ENCODE measurements at places on chromosomes 2 and 18.

DNA sequence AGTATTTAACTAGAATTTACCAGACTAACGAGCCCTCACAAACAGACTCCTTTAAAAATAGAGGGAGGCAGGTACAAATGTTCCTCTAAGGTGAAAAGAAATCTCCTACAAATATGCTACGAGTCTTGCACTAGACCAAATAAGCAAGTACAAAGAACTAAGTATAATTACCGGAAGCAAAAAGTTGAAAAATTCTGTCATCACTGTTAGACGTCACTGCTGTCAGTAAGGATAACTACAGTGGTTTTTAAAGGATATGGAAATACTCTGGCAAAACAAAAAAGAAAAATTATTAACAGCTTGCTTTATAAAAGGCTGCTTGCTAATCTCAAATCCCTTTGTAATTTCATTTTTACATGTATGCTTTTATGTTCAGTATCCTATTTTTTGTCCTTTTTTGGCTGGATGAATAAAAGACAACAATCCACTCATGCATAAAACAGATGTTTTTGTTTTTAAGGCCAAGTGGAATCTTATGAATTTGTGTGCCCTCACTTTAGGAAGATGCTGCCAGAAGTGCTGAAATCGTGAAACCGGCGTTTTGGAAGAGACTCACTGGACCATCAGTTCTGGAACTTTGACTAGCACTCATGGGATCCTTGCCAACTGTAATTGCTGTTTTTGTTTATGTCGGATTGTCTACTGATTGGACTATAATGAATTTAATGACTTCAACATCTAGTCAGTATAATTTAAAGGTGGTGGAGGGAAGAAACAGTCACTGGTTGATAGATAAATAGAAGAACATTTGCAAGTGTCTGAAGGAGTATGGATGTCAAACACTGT lies 6.7 kb downstream of the ZNF521 start:
- no peak for DNase-seq

- DNase-seq = peak; percentile 12
Measured at GRCh38 chr18:72940986-72941385, 73.2 kb upstream of the NETO1 start.

GRCh38 chr2:82968358-82968757 lies 1490.7 kb downstream of the SUCLG1 start:
- no peak for DNase-seq

DNA sequence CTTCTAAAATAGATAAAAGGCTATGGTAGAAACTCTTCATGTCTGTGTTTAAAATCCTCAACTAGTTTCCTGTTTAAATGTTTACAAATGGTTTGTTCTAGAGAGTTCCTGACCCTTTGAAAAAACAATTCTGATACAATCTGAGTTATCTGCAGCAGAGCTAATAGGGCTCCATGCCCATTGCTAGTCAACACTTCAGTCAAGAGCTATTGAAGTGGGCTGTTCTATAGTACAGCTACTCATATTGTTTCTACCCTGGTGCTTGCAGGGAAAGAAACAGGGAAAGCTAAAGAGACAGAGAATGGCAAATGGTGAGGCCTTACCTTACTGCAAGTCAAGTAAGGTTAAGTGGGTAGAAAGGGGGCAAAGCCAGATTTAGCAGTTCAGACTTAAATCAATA lies 112.3 kb upstream of the CAVIN2 start:
- no peak for DNase-seq

- no peak for DNase-seq
Measured at GRCh38 chr2:11539317-11540147, 5.7 kb downstream of the GREB1 start.

- DNase-seq = no peak
Measured at GRCh38 chr2:98773907-98774306, 43.0 kb upstream of the MGAT4A start.

- no peak for DNase-seq
Measured at GRCh38 chr18:72411261-72411660, 132.9 kb downstream of the CBLN2 start.

DNA sequence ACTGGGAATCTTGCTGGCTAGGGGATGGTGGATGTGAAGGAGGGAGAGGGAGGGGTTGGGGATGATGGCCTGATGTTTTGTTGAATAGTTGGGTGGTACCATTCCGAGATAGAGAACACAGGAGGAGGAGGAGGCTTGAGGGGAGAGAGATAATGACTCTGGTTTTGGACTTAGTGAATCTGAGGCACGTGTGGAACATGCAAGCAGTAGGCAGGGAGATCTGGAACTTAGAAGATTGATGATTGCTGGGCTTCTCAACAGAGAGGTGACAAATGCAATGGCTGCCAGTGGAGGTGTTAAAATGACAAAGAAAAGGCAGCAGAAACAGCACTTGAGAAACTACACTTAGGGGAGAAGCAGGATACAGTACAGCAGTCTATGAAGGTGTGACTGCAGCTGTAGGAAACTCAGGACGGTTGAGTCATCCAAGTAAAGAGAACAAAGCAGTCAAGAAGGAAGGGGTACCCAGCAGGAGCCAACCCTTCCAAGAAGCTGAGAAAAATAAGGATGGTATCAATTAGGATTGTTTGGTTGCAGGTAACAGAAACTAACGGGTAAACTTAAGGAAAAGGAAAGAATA lies 221.4 kb upstream of the FBXO11 start:
- peak; percentile 20 for DNase-seq

- DNase-seq = no peak
Measured at GRCh38 chr2:64487256-64488049, 33.5 kb downstream of the LGALSL start.

DNA sequence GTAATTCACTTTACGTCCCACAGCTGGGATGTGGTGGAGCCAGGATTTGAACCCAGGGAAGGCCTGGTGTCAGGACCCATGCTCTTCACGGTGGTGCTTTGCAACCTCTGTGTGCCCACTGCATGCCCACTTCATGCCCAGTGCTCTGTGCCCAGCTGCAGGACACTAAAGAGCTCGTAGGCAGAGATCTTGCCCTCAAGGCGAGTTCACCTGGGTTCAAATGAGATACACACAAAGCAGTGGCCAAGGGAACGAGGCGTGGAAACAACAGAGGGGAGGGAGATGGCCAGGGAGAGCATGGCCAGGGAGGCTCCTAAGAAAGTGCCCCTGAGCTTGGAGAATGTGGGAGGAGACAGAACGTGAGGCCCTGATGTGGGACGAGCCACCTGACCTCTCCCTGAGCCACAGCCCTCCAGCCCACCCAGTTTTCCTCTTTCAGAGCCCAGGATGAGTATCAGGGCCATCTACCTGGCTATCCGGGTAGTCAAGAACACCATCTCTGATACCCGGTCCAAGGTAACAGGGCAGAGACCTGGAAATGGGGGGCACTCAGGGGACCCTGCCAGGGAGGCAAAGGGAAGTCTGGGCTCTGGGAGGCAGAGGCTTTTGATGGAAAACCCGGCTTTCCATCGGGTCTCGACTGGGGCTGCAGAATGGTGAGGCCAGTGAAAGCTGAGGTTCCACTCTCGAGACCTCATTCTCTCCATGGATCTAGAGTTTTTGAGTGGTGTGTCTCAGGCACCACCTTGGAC lies 20.4 kb downstream of the MROH2A start:
- DNase-seq = no peak

- no peak for DNase-seq
Measured at GRCh38 chr2:64114912-64115277, 29.3 kb downstream of the PELI1 start.

DNA sequence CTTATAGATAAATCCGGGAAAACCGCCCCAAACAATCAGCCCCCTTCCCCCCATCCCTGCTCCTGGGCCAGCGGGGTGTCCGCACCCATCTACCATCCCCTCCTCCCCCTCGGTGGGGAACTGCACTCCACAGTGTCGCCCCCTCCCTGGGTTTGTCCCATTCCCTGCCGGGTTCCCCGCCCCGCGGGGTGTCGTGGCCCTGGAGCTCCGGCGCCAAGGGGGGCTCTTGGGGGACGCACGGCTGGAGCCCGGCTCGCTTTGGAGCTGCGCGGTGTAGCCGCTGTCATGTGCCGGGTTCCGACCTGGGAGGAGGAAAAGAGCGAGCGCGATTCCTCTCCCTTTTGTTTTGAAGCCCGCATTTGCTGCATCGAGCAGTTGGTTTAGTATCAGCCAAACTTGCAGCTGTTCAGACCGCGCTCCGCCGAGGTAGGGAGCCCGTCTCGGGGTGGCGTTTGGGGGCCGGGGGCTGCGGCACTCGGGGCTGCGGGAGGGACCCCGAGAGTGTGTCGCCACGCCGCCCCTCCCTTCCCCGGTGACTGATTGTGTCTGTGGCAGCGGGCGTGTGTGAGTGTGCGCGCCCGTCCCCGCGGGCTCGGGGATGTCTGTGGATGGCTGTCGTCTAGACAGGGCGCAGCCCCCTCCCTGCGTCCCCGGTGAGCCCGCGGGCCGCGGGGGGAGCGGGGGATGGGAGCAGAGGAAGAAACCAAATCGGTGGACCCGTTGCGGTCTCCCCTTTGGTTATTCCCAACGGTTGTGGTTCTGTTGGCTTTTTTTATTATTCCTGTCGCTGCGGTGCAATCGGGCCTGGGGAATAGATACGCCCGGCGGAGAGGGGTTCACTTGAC lies 797 bp downstream of the CTIF start:
- DNase-seq = peak; percentile 19

DNA sequence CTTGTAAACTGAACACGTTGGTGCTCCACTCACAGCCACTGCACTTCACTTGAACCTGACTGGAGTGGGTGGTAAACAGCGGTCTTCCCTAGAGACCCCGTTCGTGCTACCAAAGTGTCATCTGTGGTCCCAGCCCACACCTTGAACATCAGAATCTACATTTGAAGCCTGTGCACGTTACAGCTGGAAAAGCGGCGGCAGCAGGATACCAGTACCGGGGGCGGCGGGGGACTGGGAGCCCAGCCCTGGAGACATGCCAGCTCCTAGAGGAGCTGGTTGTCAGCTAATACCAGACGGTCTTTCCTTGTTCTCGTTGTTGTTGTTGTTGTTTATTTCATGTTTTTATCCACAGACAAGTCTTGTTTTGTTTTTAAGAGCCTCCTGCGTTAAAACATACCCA lies 156.7 kb downstream of the WDSUB1 start:
- no peak for DNase-seq

DNA sequence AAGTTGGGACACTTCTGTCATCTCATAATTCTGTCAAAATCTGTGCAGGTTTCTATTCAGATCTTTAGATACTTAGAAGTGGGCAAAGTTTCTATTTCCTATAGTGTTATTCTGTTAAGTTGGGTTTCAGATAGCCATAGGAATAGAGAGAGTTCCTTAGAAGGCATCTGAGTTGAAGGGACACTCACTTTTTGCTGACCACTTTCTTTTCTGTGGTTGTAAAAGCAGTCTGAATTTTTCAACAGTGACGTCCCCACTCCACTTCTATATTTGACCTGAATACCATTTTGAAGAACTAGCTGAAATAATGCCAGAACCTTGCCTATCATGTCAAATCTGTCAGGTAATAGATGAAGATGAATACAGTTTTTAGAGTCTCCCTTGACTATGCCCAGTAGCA lies 267.3 kb downstream of the SPAG16 start:
- no peak for DNase-seq

DNA sequence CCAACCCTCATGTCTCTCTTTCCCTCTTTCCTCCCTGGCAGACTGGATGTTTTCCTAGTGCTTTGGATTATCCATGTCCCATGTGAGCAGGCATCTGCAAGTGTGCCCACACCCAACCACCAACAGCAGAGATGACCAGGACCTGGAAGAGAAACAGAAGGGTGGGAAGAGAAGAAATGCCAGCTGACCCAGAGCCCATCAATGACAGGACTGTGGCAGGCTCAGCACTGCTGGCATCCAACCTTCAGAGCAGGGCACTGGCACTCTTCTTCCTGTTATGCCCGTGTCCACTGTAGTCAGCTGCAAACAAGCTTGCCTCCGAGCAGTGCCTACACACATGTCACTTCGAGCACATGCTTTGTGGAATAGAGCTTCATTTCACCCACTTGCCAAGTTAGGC lies 121.1 kb downstream of the TANC1 start:
- no peak for DNase-seq

- DNase-seq = no peak
Measured at GRCh38 chr2:177748360-177748759, 324.2 kb downstream of the PDE11A start.

- DNase-seq = no peak
Measured at GRCh38 chr2:95071856-95072255, 46.3 kb downstream of the MAL start.

DNA sequence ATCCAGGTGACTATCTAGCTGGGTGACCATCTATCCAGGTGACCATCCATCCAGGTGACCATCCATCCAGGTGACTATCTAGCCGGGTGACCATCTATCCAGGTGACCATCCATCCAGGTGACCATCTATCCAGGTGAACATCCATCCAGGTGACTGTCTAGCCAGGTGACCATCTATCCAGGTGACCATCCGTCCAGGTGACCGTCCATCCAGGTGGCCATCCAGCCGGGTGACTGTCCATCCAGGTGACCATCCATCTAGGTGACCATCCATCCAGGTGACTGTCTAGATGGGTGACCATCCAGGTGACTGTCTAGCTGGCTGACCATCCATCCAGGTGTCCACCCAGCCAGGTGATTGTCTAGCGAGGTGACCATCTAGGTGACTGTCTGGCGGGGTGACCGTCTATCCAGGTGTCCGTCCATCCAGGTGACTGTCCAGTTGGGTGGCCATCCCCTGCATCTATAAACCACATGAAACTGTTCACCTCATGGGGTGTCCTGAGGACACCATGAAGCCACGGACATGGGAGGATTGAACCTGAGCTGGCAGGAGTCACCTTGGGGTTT lies 305.3 kb downstream of the NDUFA10 start:
- DNase-seq = no peak

GRCh38 chr2:189150033-189150432 lies 29.5 kb downstream of the COL5A2 start:
- peak; percentile 60 for DNase-seq

DNA sequence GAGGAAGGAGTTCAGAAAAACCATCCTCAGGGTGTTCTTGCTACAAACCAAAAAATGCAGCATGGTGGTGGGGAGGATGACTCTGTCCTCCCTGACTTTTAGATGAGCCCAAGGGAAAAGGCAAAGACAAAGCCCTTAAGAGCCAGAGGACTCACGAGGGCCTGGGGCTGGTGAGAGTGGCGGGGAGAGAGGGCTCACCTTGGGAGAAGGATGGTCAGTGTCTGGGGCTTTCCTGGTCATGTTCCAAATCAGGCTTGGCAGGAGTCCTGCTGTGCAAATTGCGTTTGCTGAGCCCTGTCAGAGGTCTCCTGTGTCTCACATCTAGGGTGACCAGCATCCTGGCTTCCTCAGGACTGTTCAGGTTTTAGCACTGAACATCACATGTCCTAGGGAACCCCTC lies 4.7 kb downstream of the UGT1A1 start:
- DNase-seq = peak; percentile 13

GRCh38 chr18:48785091-48785614 lies 165.6 kb downstream of the SMAD7 start:
- no peak for DNase-seq

- DNase-seq = no peak
Measured at GRCh38 chr18:61637319-61637718, 255.5 kb downstream of the RNF152 start.

GRCh38 chr2:17660219-17660618 lies 93.4 kb downstream of the SMC6 start:
- no peak for DNase-seq

DNA sequence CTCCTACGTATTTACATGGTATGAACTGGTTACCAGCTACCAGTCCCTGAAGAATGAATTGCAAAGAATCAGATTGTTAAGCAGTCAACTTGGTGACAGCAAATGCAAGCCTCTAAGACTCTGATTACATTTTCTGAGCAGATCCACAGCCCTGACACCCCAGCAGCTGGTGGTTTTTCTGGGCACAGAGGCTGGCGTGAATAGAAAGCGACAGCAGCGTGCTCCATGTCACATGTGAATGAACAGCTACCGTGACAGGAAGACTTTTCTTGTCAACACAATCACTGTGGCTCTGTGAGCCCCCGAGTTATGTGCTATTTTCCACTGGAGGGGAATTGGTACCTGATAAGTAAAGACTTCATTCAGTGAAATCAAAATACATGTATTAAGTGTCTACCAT lies 93.2 kb upstream of the CBLN2 start:
- DNase-seq = no peak

Data from PC-3 (cell line).